Adipose tissue (tissue), 3 donors: ENCODE measurements at places on chromosomes 12 and 14. TPM values are rescaled to one million over a fixed set of nuclear protein-coding genes. Genes with fewer than 3 reads are reported as not detected.

Gene TTC6
- polyA plus RNA-seq = 0.51 TPM

Gene PZP
- polyA plus RNA-seq = 0.09 TPM

Gene TMEM119
- 14.7 TPM for polyA plus RNA-seq

Gene NGB
- not detected for polyA plus RNA-seq

Gene PPP1R36
- 7.9 TPM for polyA plus RNA-seq

Gene WNT1
- polyA plus RNA-seq = not detected

Gene RPS6KL1
- polyA plus RNA-seq = 6.5 TPM

Gene TAS2R50
- 0.06 TPM for polyA plus RNA-seq

Gene OR8S1
- not detected for polyA plus RNA-seq

Gene MYF5
- polyA plus RNA-seq = not detected

Gene CLEC1A
- 5.6 TPM for polyA plus RNA-seq

Gene INSM2
- polyA plus RNA-seq = not detected
